ENCODE measurements at places on chromosomes 1 and 21. TPM values are rescaled to one million over a fixed set of nuclear protein-coding genes. Genes with fewer than 3 reads are reported as not detected.

KCNC4 gene
- 9.1 TPM for total RNA-seq

FCAMR gene
- not detected for total RNA-seq

FCRL3 gene
- not detected for total RNA-seq

RBBP5 gene
- 10.3 TPM for total RNA-seq

FMO5 gene
- total RNA-seq = 0.86 TPM

MAP1LC3C gene
- total RNA-seq = not detected

SPRR3 gene
- not detected for total RNA-seq

MRPL9 gene
- 38.9 TPM for total RNA-seq

ZNF695 gene
- 0.08 TPM for total RNA-seq

RO60 gene
- 58.9 TPM for total RNA-seq

- H3K4me1 ChIP-seq = no peaks in the 10 kb centered on the region
- no peak overlapping the region for H3K4me3 ChIP-seq
- H3K27me3 ChIP-seq = no peaks in the 10 kb centered on the region
- no peak overlapping the region for H3K27ac ChIP-seq
- H3K36me3 ChIP-seq = no peaks in the 10 kb centered on the region
- no peak for DNase-seq
Measured at GRCh38 chr1:51115714-51116404, 13.8 kb downstream of the C1orf185 start.

- no peaks in the 10 kb centered on the region for H3K4me1 ChIP-seq
- no peak overlapping the region for H3K27ac ChIP-seq
- no peaks in the 10 kb centered on the region for H3K36me3 ChIP-seq
- H3K4me3 ChIP-seq = no peak overlapping the region
- H3K27me3 ChIP-seq = no peaks in the 10 kb centered on the region
- DNase-seq = no peak
Measured at GRCh38 chr1:21115098-21115760, 61.5 kb downstream of the EIF4G3 start.

DNA sequence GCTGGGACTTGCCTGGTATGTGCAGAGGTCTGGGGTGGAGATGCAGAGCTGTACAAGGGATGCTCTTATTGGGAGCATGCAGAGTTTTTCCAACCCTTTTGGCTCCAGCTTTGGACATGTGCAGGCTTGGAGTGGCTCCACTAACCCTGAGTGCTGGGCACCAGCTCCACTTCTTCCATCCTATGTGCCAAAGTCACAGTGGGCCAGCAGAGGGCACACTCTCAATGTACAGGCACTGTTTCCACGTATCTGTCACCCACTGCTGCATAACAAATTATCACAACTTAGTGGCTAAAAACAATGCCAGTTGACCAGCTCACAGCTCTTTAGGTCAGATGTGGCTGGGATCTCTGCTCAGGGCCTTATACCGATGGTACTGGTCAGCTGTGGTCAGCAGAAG is 631.8 kb downstream of the AJAP1 start:
- no peak for DNase-seq
- H3K27ac ChIP-seq = no peak overlapping the region
- no peak overlapping the region for H3K4me3 ChIP-seq
- H3K27me3 ChIP-seq = no peaks in the 10 kb centered on the region
- no peaks in the 10 kb centered on the region for H3K36me3 ChIP-seq

DNA sequence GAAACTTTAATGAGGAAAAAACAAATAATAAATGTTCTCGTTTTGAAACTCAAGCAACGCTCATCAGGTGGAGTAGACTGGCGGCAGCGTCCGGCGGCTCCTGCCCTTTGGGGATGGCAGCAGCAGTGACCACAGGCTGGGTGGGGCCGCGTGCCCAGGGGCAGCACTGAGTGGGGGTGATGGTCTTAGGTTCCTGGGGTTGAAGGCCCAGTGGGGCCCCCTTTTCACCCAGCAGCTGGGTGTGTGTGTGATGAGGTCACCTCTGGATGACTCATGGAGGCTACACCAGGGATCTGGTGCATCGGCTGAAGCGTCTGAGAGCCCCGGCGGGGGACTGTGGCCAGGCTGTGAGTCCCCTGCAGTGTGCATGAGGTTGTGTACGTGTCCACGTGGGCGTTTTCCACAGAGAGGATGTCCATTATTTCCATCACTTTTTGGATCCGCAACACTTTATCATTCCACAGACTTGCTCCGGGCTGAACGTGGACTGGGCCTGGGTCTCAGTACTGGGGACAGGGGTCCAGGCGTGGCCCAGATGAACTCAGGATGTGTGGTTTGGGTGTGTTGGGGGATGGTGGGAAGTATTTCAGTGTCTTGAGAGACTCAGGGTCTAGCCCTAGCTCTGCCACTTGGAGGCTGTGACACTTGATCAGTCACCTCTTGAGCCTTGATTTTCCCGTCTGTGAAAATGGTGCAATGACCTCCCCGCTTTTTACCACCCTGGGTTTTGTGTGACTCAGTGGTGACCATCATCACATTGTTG is 25.6 kb downstream of the LDLRAP1 start:
- H3K4me3 ChIP-seq = no peak overlapping the region
- H3K4me1 ChIP-seq = no peaks in the 10 kb centered on the region
- DNase-seq = peak; percentile 69
- H3K36me3 ChIP-seq = peaks cover 13% of the 10 kb centered on the region
- no peaks in the 10 kb centered on the region for H3K27me3 ChIP-seq
- H3K27ac ChIP-seq = peak overlapping the region; percentile 73

GRCh38 chr1:73637264-73637663 is 560.7 kb downstream of the LRRIQ3 start:
- H3K4me1 ChIP-seq = no peaks in the 10 kb centered on the region
- no peaks in the 10 kb centered on the region for H3K27me3 ChIP-seq
- no peak overlapping the region for H3K27ac ChIP-seq
- no peak overlapping the region for H3K4me3 ChIP-seq

DNA sequence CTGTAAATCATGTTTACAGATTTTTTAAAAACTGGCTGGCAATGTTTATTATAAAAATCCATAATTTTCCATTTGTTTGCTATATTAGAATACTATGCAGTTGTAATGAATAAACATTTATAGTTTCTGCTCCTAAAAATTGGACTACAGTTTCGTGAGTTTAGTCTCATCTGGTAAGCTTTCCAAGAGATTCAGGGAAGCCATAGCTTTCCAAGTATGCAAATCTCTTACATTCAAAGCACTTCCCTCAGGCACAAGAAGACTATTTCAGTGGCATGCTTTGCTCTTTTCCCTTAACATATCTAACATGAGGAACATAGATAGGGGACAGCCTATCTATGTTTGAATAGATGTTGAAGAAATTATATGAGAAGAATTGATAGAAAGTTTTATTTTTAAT is 77.2 kb downstream of the ADGRL2 start:
- no peaks in the 10 kb centered on the region for H3K36me3 ChIP-seq
- DNase-seq = no peak
- H3K27me3 ChIP-seq = no peaks in the 10 kb centered on the region
- H3K4me3 ChIP-seq = no peak overlapping the region
- H3K27ac ChIP-seq = no peak overlapping the region

DNA sequence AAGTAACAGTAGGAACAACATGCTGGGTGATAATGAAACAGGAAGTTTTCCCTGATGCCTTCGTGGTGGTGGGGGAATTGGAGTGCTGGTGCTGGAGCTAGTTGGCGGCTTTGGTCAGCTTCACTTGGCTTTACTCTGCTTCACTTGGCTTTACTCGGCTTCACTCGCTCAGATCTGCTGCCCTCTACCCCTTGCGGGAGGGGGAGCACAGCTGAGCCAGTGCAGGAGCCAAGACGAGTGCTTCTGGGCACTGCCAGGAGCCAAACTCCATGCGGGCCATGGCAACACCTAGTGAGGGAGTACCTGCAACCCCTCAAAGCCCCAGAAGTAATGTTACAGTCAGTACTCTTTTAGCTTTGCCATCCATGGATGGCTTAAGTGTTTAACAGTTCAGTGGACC is 10.6 kb upstream of the PRKACB start:
- H3K27me3 ChIP-seq = no peaks in the 10 kb centered on the region
- no peaks in the 10 kb centered on the region for H3K36me3 ChIP-seq
- no peaks in the 10 kb centered on the region for H3K4me1 ChIP-seq
- H3K4me3 ChIP-seq = no peak overlapping the region

DNA sequence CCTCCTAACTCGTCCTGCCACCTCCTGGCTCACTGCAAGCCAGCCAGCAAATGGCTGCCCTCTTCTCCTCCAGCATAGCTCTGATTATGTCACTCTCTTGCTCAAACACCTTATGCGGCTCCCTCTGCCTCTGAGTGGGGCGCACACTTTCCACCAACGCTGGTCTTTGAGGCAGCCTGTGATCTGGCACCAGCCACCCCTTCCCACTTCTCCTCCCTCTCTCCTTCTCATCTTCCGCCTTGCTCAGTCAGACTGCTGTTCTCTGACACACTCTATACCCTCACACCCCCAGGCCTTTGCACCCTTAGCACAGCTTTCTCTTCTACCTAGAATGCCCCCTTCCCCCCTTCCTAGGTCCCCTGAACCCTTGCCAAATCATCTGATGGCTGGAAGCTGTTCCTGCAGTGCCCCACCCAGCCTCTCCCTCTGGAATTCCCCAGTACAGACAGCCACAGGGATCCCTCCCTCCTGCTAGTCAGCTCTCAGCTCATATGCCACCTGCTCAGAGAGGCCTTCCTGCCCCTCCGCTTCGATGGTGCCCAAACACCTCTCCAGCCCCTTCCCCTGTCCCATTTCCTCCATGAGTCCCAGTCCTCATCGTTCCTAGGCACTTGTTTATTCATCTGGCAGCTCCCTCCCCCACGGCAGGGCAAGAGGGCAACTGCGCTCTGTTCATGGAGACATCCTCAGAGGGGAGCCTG is 21.7 kb upstream of the PEF1 start:
- H3K27me3 ChIP-seq = no peaks in the 10 kb centered on the region
- no peaks in the 10 kb centered on the region for H3K36me3 ChIP-seq
- no peaks in the 10 kb centered on the region for H3K4me1 ChIP-seq
- H3K27ac ChIP-seq = peak overlapping the region; percentile 42

- peak overlapping the region; percentile 35 for H3K27ac ChIP-seq
- peaks cover 8% of the 10 kb centered on the region for H3K36me3 ChIP-seq
- H3K27me3 ChIP-seq = no peaks in the 10 kb centered on the region
- no peak for DNase-seq
- no peaks in the 10 kb centered on the region for H3K4me1 ChIP-seq
Measured at GRCh38 chr1:23376890-23377811, 7.5 kb upstream of the ZNF436 start.

- H3K4me1 ChIP-seq = no peaks in the 10 kb centered on the region
- H3K27me3 ChIP-seq = no peaks in the 10 kb centered on the region
- no peak overlapping the region for H3K27ac ChIP-seq
- no peak for DNase-seq
- H3K36me3 ChIP-seq = no peaks in the 10 kb centered on the region
Measured at GRCh38 chr1:3925256-3925655, 25.2 kb upstream of the C1orf174 start.

- H3K36me3 ChIP-seq = peaks cover 7% of the 10 kb centered on the region
- H3K4me3 ChIP-seq = no peak overlapping the region
- H3K4me1 ChIP-seq = no peaks in the 10 kb centered on the region
- no peak for DNase-seq
Measured at GRCh38 chr1:21341022-21341421, 50.8 kb upstream of the ECE1 start.
